Activated effector memory CD4-positive, alpha-beta T cell treated with Interleukin-2 at 50 U/mL for 16 hours (primary cell): ENCODE measurements at places on chromosomes 2 and 18.

GRCh38 chr2:230256733-230257332 lies 31.3 kb downstream of the SP140 start:
- DNase-seq = no peak

DNA sequence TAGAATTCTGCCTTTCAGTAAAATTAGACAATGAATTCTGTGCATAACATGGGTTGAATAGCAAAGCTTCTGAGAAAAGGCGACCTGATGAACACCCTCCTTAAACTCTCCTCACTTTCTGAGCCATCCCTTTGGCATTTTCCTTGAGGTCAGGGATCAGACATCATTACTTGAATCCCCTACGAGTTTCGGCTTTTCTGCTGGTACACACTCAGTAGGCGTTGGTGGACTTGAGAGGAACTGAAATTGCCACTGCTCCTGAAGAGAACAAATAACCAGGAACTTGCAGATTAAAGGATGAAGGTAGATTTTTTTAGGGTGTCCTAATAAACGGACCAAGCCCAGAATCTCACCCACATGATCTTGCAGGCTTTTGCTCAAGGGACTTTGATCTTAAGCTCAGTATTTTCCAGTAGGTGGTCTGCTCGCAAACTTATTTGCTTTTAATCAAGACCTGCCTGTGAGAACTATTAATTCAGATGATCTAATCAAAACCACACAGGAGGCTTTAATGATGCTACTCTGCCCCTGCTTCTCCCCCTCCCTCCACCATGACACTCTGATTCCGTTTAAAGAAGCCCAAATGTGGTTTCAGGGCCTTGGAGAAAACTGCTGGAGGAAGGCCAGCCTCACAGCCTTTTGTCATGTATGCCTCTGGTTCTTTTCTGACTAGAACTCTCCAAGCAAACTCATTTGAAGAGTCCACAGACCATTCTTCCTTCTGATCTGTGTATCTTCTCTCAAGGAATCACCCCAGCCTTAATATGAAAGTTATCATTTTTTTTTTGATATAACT lies 124.9 kb downstream of the PRKCE start:
- no peak for DNase-seq

DNA sequence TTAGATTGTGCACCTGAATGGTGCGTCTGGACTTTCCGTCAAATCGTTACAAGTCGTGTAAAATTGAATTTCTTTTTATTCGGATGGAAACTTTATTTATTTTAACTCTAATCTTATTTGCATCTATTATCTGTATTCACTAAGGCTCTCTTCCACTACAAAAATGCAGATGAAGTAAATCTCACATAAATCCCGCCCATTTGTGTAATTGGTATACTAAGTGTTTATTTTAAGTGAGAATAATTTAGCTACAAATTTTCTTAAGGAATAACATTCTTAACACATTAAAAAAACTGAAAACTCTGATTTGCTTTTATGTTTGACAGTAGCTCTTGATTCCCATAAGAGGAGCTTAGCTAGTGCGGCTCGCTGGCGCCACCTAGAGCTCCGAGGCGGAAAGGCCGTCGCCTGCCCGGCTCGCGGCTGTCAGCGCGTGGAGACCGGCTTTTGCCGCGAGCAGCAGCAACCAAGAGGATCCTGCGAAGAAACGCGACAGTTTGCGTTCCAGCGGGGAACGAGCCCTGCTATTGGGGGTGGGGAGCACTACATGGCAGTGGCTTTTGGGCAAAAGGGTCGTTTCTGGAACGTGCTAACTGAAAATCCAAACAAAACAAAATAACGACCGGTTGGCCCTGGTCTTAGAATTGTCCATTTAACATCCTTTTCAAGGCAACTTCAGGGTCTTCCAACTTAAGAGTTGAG lies 6.7 kb downstream of the SP9 start:
- peak; percentile 82 for DNase-seq

- DNase-seq = no peak
Observed at GRCh38 chr18:1133541-1133940, 228.9 kb downstream of the ADCYAP1 start.

DNA sequence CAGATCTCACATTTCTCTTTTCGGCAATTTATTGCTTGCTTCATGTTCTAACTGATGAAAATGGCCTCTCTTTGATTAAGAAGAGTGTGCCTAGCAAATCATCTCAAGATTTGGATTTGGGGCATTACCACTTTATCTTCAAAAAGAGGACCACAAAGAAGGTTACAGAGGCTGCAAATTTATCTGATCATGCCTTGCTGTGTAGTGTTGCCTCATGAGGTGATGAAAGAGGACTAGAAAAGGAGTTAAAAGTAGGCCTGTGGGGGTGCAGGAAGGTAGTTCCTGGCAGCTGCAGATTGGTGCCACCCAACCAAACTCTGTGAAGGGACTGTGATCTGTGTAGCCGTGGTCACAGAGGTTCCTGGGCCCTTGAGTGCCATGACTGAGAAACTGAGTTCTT lies 69.2 kb downstream of the PRELID3A start:
- no peak for DNase-seq

GRCh38 chr2:106956879-106957278 lies 70.9 kb upstream of the ST6GAL2 start:
- no peak for DNase-seq

- no peak for DNase-seq
Observed at GRCh38 chr2:11748018-11748860, 1.8 kb downstream of the LPIN1 start.

GRCh38 chr18:79945118-79946042 lies 6.1 kb downstream of the SLC66A2 start:
- DNase-seq = no peak

- DNase-seq = no peak
Observed at GRCh38 chr2:193818801-193819499, 1624.2 kb upstream of the TMEFF2 start.

GRCh38 chr2:76009484-76009883 lies 298.8 kb upstream of the GCFC2 start:
- DNase-seq = no peak

- DNase-seq = no peak
Observed at GRCh38 chr2:233832414-233832813, 21.9 kb downstream of the HJURP start.

GRCh38 chr2:29703336-29703735 lies 218.1 kb downstream of the ALK start:
- DNase-seq = no peak

GRCh38 chr2:86661333-86661732 lies 37.7 kb upstream of the RNF103 start:
- no peak for DNase-seq

DNA sequence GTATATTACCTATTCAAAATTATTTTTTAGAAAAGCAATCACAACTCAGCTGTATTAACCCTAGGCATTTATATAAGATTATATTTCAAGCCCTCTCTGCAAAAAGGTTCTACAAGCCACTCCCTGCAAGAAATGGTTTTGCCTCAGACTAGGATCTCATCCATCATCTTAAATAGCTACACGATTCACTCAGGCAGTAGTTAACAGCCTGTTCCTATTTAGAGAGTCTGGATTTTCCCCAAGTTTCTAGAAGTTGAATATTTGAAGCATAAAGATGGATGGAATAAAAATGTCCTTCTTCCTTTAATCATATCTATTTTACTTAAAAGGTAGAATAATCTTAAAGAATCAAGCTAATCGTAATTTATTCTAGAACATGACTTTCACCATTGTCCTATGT lies 167.1 kb upstream of the STK17B start:
- no peak for DNase-seq

DNA sequence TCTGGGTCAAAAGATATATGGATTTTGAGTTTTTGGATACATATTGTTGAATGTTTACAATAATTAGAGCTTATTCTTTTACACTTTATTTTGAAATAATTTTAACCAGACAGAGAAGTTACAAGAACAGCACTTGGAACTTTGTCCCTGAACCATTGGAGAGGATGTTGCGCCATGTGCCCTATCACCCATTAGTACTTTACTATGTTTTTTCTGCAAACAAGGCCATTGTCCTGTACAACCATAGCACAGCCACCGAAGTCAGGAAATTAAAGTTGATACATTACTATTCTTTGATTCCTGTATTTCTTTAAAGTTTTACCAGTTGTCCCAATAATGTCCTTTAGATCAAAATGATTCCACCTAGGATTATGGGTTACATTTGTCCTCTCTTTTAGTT lies 188.8 kb downstream of the ACKR3 start:
- DNase-seq = no peak

- no peak for DNase-seq
Observed at GRCh38 chr18:34726286-34727004, 16.3 kb downstream of the DTNA start.

GRCh38 chr2:148106331-148106730 lies 85.4 kb downstream of the MBD5 start:
- DNase-seq = no peak

- DNase-seq = no peak
Observed at GRCh38 chr2:54867457-54867856, 144.0 kb downstream of the EML6 start.

- DNase-seq = no peak
Observed at GRCh38 chr2:27807476-27807875, 36.0 kb downstream of the MRPL33 start.

GRCh38 chr18:62331581-62332356 lies 6.7 kb downstream of the TNFRSF11A start:
- no peak for DNase-seq

DNA sequence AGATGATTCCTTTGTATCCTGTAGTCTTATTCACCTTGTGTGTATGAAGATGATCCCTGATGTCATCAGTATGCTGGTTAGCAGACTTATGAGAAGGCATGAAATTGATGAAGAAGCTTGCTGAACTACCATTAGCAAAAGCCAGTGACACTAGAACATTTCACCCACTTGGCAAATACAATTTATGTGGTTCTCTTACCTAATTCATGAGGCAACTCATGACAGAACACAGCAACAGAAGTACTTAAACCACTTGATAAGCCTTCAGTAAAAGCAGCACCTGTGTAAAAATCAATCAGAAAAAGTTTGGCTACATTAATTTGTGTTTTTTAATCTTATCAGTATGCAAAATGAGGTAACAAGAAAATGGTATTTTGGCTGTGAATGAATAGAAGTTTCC lies 16.8 kb downstream of the SLC39A6 start:
- no peak for DNase-seq

DNA sequence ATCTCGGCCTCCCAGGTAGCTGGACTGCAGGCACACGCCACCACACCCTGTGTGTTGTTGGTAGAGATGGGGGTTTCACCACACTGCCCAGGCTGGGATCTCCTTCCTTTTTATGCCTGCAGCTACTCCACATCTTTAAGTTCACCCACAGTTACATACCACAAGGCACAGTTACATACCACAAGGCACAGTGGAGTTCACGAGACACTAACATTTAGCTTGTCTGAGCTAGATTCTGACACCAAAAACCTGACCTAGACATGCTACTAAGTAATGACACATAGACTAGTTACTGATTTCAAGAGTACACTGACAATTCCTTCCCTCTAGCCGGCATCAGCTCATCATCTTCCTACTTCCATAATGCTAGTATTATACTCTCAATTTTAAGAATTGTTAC lies 4.3 kb downstream of the POLR2D start:
- DNase-seq = no peak

- no peak for DNase-seq
Observed at GRCh38 chr2:230863442-230864121, 1.2 kb upstream of the ITM2C start.

DNA sequence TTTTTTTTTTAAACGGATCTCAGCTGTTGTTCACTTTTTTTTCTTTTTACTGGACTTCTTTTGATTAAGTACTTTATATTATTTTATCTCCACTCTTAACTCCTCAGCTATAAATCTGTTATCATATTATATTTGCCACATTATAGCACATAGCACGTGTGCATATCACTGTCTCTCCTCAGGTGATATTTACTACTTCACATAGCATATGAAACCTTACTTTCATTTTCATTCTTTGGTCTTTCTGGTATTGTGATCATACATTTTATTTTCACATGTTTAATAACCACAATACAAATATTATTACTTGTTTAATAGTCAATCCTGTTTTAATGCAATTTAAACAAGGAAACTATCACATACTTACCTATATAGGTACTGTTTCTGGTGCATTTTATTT lies 993.1 kb upstream of the TMEFF2 start:
- DNase-seq = no peak

DNA sequence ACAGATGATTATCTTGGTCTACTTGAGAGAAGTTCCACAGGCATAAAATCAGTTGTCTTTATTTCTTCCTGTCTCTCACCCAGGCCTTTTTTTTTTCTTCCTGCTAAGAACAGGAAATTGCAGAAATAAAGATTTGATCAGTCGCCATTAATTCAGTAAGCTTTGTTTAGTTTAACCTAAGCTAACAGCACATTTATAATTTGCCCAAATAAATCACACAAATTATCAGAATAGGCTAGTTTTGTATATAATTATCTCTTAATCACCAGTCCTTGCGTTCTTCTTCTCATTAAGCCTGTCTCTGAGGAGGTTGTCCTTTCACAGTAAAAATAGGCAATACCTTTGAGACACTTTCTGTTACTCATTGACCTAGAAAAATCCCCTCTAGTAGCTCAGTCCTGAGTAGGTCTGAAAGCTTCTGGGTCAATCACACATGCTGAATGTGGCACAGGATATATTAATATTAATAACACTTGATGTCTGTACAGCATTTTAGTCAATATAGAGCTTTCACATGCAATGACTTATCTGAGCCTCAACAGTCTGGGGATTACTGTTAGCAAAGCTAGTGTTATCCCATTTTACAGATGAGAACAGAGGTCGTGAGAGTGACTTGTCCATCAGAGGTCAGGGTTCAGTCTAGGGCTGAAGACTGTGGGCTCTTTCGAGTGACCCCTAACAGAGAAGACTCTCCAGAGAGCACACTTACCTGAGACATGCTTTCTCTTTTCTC lies 11.2 kb upstream of the STK17B start:
- no peak for DNase-seq

GRCh38 chr2:188291142-188291616 lies 495 bp upstream of the GULP1 start:
- no peak for DNase-seq

DNA sequence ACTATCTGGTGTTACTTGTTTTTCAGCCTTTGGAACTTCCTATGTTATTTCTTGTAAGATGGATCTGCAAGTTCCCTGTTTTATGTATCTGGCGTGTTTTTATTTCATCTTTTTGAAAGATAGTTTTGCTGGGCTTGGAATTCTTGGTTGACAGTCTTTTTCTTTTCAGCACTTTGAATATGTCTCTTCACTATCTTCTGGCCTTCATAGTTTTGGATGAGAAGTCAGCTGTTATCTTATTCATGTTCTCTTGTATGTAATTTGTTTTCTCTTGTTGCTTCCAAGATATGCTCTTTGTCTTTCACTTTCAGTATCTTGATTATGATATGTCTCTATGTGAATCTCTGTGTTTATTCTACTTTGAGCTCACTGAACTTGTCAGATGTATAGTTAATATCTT lies 50.4 kb downstream of the ALMS1 start:
- DNase-seq = no peak

DNA sequence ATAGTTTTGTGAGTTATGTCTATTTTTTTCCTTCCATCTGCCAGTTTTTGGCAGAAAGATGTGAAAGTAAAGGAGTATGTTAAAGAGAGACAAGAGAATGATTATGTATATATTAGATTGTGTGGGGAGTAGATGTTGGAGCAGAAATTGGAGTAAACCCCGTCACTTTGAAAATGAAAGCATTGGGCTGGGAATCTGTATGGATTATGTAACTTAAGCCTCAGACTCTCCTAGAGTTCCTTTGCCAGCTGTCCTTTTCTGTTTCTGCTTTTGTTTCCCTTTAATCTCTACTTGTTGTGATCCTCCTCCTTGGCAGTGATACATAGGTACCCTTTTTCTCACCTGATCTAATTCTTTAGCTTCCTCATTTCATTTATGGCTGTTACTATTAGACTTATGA lies 19.2 kb downstream of the CCDC138 start:
- no peak for DNase-seq
